ENCODE measurements at places on chromosomes 7 and 10. TPM values are rescaled to one million over a fixed set of nuclear protein-coding genes. Genes with fewer than 3 reads are reported as not detected.

DNA sequence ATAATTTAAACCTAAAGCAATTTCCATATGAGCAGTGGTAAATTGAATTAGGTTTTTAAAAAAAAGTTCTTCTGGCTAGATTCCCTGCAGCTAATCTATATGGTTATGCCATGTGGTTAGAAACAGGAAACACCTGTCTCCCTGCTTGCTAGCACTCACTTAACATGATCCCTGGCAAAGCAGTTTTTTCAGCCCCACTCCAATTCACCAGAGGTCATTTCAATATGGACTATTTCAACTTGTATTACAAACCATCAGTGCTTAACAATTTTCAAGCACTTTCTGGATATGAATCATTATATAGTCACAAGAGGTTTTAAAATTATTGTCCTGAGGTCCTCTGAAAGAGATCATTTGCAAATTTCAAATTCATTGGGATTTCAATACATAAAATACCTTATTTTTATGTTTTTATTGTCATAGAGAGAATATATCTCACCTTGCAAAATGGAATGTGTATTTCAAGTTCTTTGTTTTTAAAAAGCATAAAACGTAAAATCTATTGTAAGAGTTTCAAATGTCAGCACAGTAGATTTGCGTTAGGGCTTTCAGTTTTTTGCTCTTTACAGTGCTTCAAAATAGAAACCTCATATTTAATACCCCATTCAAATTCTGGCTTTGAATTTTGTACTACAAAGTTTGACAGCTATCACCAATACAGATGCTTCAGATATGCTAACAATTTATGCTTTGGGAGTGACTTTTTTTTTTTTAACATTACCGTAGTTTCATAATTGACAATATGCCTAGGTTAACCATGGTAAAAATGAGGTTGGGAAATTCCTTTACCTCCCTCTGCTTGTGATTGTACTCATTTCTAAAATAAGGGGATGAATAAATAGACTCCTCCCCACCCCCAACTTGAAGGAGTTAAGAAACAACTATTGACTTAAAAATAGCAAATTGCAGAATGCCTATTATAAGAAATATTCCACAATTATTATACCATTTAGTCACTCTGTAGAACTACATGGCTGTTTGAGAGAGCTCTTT is 117.5 kb upstream of the HGF start:
- no peak for DNase-seq

DNA sequence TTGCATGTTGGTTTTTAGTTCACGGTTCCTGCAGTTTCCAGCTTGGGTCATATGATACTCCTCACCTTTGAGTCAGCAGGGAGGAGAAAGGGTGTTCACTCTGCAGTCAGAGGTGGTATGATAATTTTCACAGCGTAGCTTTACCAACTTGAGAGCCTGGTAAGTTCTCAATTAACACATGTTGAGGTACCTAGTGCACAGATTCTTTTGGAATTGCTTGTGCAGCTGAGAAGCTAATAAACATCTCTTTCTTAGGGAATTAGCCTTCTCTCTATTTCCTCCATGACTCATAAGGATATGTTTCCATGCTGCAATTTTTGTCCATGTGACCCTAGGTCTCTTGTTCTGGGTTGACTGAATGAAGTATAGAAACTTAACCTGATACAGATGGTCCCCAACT is 166.6 kb downstream of the KIF20B start:
- no peak for DNase-seq

DNA sequence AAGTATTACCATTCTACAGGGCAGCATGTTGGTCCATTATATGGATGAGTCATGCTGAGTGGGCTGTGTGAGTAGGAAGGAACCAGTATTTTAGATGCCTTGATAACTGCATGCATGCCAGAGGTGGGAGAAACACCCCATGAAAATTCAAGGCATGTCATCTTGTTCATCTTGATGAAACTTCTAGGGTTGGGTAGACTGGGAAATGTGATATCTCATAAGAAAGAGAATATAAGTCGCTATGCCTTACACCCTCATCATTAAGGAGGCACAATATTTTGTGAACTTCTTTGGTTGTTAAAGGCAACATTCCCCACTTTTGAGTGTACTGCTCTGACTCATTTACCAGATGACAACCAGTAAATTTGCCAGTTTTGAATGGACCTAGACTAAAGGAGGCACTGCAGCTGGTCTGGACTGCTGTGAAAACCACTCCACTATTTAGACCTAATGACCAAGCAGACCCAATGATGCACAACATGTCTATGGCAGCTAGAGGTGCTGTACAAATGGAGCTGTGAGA is 48.0 kb downstream of the ZNF365 start:
- DNase-seq = no peak

DNA sequence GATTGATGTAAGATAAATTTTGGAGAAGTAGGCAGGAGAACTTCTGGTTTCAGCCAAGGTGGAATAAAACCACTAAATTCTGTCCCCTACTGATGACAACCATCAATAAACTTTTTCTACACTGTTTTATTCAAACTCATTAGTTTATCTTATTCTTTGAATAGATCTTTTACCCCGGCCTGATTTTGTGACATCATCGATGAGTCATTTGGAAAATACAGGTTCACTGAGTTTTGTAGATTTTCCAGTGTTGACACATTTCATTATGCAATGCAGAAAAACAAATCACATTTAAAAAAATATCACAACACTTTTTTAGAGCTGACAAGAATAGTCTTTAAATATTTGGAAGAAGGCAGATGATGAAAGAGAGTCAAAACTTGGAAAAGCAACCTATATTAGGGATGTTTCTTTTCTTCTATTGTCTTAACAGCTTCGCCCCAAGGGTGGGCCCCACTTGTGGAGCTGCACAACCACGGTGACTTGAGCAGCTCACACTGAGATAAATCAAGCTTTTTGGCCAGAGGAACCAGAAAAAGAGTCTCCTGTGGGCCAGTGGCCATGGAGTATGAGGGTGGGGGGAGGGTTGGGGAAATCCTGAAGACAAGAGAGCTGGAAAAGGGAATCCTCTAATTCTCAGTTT is 112.8 kb downstream of the PTEN start:
- DNase-seq = no peak

- no peak for DNase-seq
These were observed 94.9 kb downstream of the LYZL2 start for GRCh38 chr10:30534465-30535144.

GRCh38 chr7:140010194-140010895 is 52.4 kb downstream of the PARP12 start:
- DNase-seq = no peak

GRCh38 chr10:91077549-91078071 is 142.9 kb upstream of the PCGF5 start:
- DNase-seq = peak; percentile 11

DNA sequence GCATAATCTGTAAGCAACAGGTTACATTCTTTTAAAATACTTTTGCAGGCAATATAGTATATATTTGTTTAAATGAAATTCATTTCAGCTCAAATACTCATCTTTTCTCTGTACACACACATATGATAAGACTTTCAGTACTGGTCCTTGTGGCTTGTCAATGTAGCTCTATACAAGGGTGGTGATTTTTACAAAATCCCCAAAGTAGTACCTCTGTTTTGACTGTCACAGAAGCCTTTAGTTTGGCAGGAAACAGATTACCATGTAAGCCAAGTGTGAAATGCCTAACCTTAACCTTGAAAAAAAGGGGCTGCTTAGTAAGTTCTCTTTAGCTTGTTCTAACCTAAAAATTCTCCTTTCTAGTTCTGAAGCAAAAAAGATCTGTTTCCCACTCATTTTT is 87.9 kb downstream of the KCND2 start:
- DNase-seq = no peak

The UCN3 gene
- total RNA-seq = not detected

The GRM3 gene
- total RNA-seq = 0.21 TPM

The LEP gene
- total RNA-seq = not detected

The ADRB1 gene
- total RNA-seq = 1.7 TPM

The PLXDC2 gene
- total RNA-seq = 72.7 TPM

All from urinary bladder (tissue), 4 donors.